Activated naive CD4-positive, alpha-beta T cell treated with anti-CD3 and anti-CD28 coated beads for 36 hours (primary cell): ENCODE measurements at places on chromosomes 1 and 21. TPM values are rescaled to one million over a fixed set of nuclear protein-coding genes. Genes with fewer than 3 reads are reported as not detected.

- H3K27me3 ChIP-seq = peaks cover 3% of the 10 kb centered on the region
- H3K27ac ChIP-seq = no peak overlapping the region
- no peak for DNase-seq
- H3K36me3 ChIP-seq = no peaks in the 10 kb centered on the region
- no peak overlapping the region for H3K4me3 ChIP-seq
- H3K4me1 ChIP-seq = peaks cover 9% of the 10 kb centered on the region
Observed at GRCh38 chr21:34715985-34716596, 47.3 kb downstream of the CLIC6 start.

C21orf91 gene
- total RNA-seq = 25.6 TPM

GRCh38 chr1:207027206-207027777 is 5.3 kb downstream of the C1orf116 start:
- no peak overlapping the region for H3K4me3 ChIP-seq
- no peak for DNase-seq
- no peaks in the 10 kb centered on the region for H3K36me3 ChIP-seq
- peaks cover 3% of the 10 kb centered on the region for H3K4me1 ChIP-seq
- H3K27ac ChIP-seq = no peak overlapping the region
- H3K27me3 ChIP-seq = peaks cover 18% of the 10 kb centered on the region

GRCh38 chr1:67839826-67840225 is 6.6 kb upstream of the GNG12 start:
- H3K36me3 ChIP-seq = no peaks in the 10 kb centered on the region
- H3K4me3 ChIP-seq = no peak overlapping the region
- H3K4me1 ChIP-seq = no peaks in the 10 kb centered on the region
- no peak overlapping the region for H3K27ac ChIP-seq
- peaks cover 23% of the 10 kb centered on the region for H3K27me3 ChIP-seq
- DNase-seq = no peak

DNA sequence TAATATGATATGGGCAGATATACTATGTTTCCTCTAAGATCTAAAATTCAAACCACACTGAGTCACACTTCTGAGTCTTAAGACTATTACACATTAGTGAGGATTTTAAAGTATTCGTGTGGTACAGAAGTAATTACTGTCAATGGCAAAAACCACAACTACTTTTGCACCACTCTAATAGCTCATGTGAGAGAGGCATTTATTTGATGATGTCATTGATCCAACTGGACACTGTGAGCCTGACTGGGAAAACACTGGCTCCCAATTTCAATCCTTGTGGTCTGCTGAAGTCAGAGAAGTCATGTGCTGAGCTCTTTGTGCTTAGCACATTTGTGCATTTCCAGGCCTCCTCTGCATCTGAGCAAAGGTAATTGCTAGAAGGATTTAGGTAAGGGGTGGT is 377.8 kb downstream of the USH2A start:
- no peaks in the 10 kb centered on the region for H3K4me1 ChIP-seq
- H3K36me3 ChIP-seq = no peaks in the 10 kb centered on the region
- H3K4me3 ChIP-seq = no peak overlapping the region
- no peak overlapping the region for H3K27ac ChIP-seq

DNA sequence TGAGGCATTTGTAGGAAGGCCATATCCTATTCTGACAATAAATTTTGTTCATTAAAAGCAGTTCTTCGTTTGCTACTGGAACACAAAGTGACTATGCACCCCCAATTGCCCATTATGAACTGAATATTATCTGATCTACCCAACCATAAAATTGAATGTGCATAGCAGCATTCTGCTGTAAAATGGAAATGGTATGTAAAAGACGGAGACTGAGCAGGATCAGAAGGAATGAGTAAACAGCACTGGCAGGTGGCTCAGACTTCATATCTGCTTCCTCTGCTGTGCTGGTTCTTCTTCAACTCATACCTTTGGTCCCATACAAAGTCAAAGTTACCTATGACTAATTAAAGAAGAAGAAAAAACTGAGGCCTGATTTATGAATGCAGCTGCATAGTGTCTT is 339.5 kb downstream of the PLA2G4A start:
- no peaks in the 10 kb centered on the region for H3K27me3 ChIP-seq
- H3K36me3 ChIP-seq = peaks cover 3% of the 10 kb centered on the region
- no peaks in the 10 kb centered on the region for H3K4me1 ChIP-seq
- no peak overlapping the region for H3K4me3 ChIP-seq
- DNase-seq = no peak

- no peak for DNase-seq
- H3K27ac ChIP-seq = no peak overlapping the region
- H3K36me3 ChIP-seq = no peaks in the 10 kb centered on the region
- peaks cover 2% of the 10 kb centered on the region for H3K27me3 ChIP-seq
- H3K4me3 ChIP-seq = no peak overlapping the region
- H3K4me1 ChIP-seq = peaks cover 12% of the 10 kb centered on the region
Observed at GRCh38 chr1:159866905-159867663, 4.6 kb upstream of the VSIG8 start.

- H3K36me3 ChIP-seq = no peaks in the 10 kb centered on the region
- H3K4me1 ChIP-seq = peaks cover 12% of the 10 kb centered on the region
- no peak for DNase-seq
- no peak overlapping the region for H3K4me3 ChIP-seq
- H3K27me3 ChIP-seq = peaks cover 9% of the 10 kb centered on the region
Observed at GRCh38 chr1:17955302-17956285, 152.0 kb upstream of the IGSF21 start.

DNA sequence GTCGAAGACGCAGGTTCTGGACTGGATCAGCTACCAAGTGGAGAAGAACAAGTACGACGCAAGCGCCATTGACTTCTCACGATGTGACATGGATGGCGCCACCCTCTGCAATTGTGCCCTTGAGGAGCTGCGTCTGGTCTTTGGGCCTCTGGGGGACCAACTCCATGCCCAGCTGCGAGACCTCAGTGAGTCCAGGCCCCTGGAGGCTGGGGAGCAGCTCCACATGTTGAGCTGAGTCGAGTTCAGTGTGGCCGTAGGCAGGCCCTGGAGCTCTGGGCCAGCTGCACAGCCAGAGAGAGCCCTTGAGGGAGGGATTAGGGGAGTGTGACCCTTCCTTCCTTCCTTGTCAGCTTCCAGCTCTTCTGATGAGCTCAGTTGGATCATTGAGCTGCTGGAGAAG is 1.6 kb downstream of the ELF3 start:
- no peak overlapping the region for H3K27ac ChIP-seq
- no peaks in the 10 kb centered on the region for H3K36me3 ChIP-seq
- H3K27me3 ChIP-seq = no peaks in the 10 kb centered on the region
- no peak for DNase-seq

PCP4L1 gene
- 0.37 TPM for total RNA-seq

NBPF4 gene
- not detected for total RNA-seq

DNA sequence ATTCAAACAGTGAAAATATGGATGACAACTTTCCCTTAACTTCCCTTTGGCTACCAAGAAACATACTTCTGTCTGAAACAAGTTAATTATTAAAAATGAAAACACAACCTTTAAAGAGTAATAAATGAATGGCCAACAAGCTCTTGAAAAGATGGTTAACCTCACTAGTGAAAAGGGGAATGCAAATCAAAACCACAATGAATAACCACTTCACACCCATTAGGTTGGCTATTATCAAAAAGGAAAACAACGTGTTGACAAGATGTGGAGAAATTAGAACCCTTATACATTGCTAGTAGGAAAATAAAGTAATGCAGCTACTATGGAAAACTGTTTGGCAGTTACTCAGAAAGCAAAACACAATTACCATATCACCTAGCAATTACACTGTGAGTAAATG is 14.1 kb downstream of the COP1 start:
- H3K4me1 ChIP-seq = peaks cover 75% of the 10 kb centered on the region
- no peak overlapping the region for H3K4me3 ChIP-seq
- peak overlapping the region; percentile 44 for H3K27ac ChIP-seq
- no peak for DNase-seq

- no peaks in the 10 kb centered on the region for H3K27me3 ChIP-seq
- H3K4me3 ChIP-seq = no peak overlapping the region
- peaks cover 1% of the 10 kb centered on the region for H3K36me3 ChIP-seq
Observed at GRCh38 chr21:15446223-15446622, 283.6 kb upstream of the USP25 start.

- H3K4me3 ChIP-seq = no peak overlapping the region
- H3K27me3 ChIP-seq = no peaks in the 10 kb centered on the region
- H3K36me3 ChIP-seq = no peaks in the 10 kb centered on the region
- DNase-seq = no peak
- H3K4me1 ChIP-seq = no peaks in the 10 kb centered on the region
- no peak overlapping the region for H3K27ac ChIP-seq
Observed at GRCh38 chr21:44418108-44418875, 37.0 kb upstream of the LRRC3 start.

- no peaks in the 10 kb centered on the region for H3K36me3 ChIP-seq
- no peaks in the 10 kb centered on the region for H3K4me1 ChIP-seq
- no peaks in the 10 kb centered on the region for H3K27me3 ChIP-seq
- no peak for DNase-seq
- H3K27ac ChIP-seq = no peak overlapping the region
Observed at GRCh38 chr1:246801241-246802020, 77.2 kb downstream of the SCCPDH start.

DNA sequence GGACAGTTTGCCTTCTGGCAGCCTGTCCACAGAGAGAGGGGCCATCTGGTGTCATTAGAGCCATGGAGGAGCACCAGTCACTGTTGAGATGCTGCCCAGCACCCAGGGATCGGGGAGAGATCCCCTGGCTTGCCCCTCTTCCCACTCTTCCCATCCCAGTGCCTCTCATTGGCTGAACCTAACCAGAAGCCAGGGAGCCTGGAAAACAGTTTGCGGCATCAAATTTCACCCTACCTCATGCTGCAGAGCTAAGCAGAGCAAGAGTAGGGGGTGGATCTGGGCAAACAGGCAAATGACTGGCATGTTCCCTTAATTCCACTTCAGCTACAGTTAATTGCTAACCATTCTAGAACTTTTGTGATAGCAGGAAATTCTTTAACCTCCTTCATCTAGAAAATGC is 19.1 kb downstream of the TRAF5 start:
- H3K27me3 ChIP-seq = no peaks in the 10 kb centered on the region
- no peak overlapping the region for H3K4me3 ChIP-seq
- peaks cover 3% of the 10 kb centered on the region for H3K36me3 ChIP-seq
- DNase-seq = no peak
- H3K27ac ChIP-seq = no peak overlapping the region
- peaks cover 67% of the 10 kb centered on the region for H3K4me1 ChIP-seq

- H3K27ac ChIP-seq = no peak overlapping the region
- no peaks in the 10 kb centered on the region for H3K36me3 ChIP-seq
- H3K4me3 ChIP-seq = peak overlapping the region; percentile 60
- H3K4me1 ChIP-seq = peaks cover 12% of the 10 kb centered on the region
Observed at GRCh38 chr1:67833602-67833940, 304 bp upstream of the GNG12 start.

A3GALT2 gene
- total RNA-seq = not detected

DNA sequence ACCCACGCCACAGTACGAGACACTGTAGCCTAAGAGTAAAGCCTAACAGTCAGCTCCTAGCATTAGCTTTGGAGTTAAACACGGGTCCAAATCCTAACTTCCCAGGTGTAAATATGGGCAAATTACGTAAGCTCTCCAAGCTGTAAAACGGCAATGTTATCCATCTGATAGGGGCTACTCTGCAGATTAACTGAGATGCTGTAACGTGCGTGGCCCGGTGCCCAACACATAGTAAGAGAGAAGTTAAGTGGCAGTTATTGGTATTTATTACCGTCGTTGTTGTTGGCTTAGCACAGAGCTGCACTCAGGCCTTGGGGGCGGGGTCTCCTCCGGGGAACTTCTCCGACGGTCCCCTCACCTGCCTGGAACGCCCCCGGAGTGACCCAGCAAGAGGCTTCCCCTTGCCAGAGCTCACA is 457 bp downstream of the TRAPPC3 start:
- peaks cover 2% of the 10 kb centered on the region for H3K36me3 ChIP-seq
- H3K27me3 ChIP-seq = no peaks in the 10 kb centered on the region
- H3K27ac ChIP-seq = peak overlapping the region; percentile 88
- peak overlapping the region; percentile 99 for H3K4me3 ChIP-seq

MSH4 gene
- total RNA-seq = 0.27 TPM

GRCh38 chr21:41812679-41813078 is 45.8 kb upstream of the RIPK4 start:
- H3K27me3 ChIP-seq = no peaks in the 10 kb centered on the region
- peaks cover 17% of the 10 kb centered on the region for H3K36me3 ChIP-seq
- no peak for DNase-seq
- no peak overlapping the region for H3K4me3 ChIP-seq
- no peak overlapping the region for H3K27ac ChIP-seq

- no peaks in the 10 kb centered on the region for H3K27me3 ChIP-seq
- no peak overlapping the region for H3K4me3 ChIP-seq
- no peak for DNase-seq
- peaks cover 57% of the 10 kb centered on the region for H3K4me1 ChIP-seq
- peaks cover 60% of the 10 kb centered on the region for H3K36me3 ChIP-seq
Observed at GRCh38 chr1:171787686-171788480, 6.4 kb downstream of the METTL13 start.
